ENCODE measurements at places on chromosomes 4 and X.
A peak's percentile ranks its signal among the peaks of the same experiment; 100 is the strongest.

DNA sequence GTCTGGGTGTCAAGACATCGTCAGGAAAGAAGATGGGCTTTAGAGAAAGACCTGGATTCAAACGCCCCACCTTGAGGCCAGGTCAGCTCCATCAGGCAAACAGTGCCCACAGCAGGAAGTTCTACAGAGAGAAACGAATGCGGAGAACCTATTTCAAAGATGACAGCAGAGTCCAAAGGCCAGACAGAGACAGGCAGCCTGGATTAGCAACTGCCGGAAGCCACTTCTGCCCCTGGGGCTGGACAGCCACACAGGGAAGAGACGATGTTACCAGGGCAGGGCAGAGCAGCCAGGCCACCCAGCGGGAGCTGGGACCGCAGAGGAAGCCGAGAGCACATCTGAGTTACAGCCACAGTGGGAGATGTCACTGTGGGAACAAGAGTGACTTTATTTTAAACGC is 1.2 kb downstream of the C4orf50 start:
- no peaks in the 10 kb centered on the region for H3K27me3 ChIP-seq
- H3K27ac ChIP-seq: no peak overlapping the region
- H3K4me3 ChIP-seq: no peak overlapping the region
- H3K4me1 ChIP-seq: no peaks in the 10 kb centered on the region
- no peaks in the 10 kb centered on the region for H3K36me3 ChIP-seq

- H3K4me1 ChIP-seq: peaks cover 5% of the 10 kb centered on the region
- no peak overlapping the region for H3K4me3 ChIP-seq
- DNase-seq: no peak
These were observed 20.2 kb downstream of the FAT4 start for GRCh38 chr4:125334926-125335325.

DNA sequence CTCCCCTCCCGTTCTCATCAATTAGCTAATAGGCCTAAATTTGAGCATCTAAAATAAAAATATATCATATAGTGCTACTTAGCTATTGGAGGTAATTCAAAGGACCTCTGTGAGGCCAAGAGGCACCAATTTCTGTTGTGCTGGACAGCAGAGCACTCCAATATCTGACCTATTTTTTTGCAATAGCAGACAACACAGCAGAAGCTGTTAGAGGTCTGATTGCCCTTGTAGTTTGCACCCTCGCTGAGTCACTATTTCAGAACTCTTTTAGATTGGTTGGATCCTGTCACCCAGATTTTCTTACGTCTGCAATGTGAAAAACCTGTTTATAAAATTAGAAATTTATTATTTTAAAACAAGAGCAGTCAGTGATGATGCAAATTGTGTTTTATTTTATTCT is 184.1 kb downstream of the CEP135 start:
- H3K36me3 ChIP-seq: no peaks in the 10 kb centered on the region
- H3K4me1 ChIP-seq: no peaks in the 10 kb centered on the region
- H3K27me3 ChIP-seq: no peaks in the 10 kb centered on the region
- H3K4me3 ChIP-seq: no peak overlapping the region

DNA sequence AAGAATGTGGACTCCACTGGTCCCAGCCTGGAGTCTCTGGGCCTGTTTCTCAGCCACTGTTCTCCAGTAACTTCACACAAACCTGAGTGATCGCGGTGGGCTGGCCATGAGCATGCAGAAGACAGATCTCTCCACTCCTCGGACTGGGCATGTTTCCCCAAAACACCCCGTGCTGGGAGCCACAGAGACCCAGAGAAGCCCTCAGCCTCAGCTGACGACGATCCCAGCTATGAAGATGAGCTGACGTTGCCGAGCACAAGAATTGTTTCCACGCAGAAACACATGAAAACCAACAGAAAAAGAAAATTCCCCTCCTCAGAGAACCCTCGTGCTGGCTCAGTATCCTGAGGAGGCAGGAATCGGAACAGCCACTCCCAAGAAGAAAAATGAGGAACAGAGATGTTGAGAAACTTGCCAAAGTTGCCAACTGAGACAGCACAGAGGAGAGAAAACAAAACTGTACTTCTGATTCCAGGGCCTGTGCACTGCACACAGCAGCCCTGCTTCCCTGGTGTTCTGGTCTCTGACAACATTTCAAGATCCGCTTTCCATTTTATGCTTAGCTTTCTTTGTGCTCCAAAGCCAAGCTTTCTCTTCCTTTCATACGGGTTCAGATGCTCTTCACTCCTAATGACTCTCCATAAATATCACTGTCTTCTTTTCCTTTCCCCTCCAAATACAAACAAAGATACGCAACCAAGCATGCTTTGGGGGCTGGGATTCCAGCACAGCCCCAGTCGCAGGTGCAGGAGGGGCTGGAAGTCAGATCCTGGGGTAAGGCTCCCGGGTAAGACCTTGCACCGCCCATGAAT is 81.4 kb downstream of the IRF2 start:
- DNase-seq: no peak
- H3K4me3 ChIP-seq: no peak overlapping the region
- H3K4me1 ChIP-seq: no peaks in the 10 kb centered on the region
- H3K27me3 ChIP-seq: no peaks in the 10 kb centered on the region

DNA sequence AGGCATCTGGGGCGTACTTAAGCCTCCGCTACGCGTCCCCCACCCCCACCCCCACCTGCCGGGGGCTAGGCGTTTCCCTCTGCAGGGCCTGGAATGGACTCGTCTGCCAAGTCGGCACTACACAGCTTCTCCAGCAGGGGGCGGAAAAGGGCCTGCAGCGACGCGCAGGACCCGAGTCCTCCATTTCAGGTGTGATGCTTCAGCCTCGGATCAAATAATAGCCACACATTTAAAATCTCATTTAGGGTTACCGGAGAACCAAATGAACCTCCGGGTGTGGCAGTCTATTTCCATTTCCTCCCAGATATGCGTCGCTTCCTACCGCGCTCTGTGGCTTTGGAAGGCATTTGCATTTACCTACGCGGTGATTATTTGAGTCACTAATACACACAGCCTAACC is 2.9 kb downstream of the PAK3 start:
- DNase-seq: peak; percentile 41
- no peaks in the 10 kb centered on the region for H3K36me3 ChIP-seq
- H3K27me3 ChIP-seq: peaks cover 4% of the 10 kb centered on the region
- H3K4me1 ChIP-seq: peaks cover 10% of the 10 kb centered on the region
- H3K27ac ChIP-seq: no peak overlapping the region

GRCh38 chr4:38396091-38396490 is 267.9 kb upstream of the KLF3 start:
- no peak overlapping the region for H3K4me3 ChIP-seq
- no peak for DNase-seq
- no peaks in the 10 kb centered on the region for H3K27me3 ChIP-seq
- no peak overlapping the region for H3K27ac ChIP-seq
- no peaks in the 10 kb centered on the region for H3K36me3 ChIP-seq

GRCh38 chrX:45696736-45697135 is 496.1 kb upstream of the DIPK2B start:
- no peaks in the 10 kb centered on the region for H3K36me3 ChIP-seq
- no peak for DNase-seq
- H3K4me3 ChIP-seq: no peak overlapping the region

- no peak for DNase-seq
- H3K27ac ChIP-seq: no peak overlapping the region
- H3K36me3 ChIP-seq: no peaks in the 10 kb centered on the region
- H3K4me3 ChIP-seq: no peak overlapping the region
- H3K27me3 ChIP-seq: no peaks in the 10 kb centered on the region
- H3K4me1 ChIP-seq: no peaks in the 10 kb centered on the region
These were observed 10.1 kb downstream of the SHOX start for GRCh38 chrX:640641-641040.

GRCh38 chrX:65925005-65925404 is 114.9 kb downstream of the VSIG4 start:
- H3K4me3 ChIP-seq: no peak overlapping the region
- no peaks in the 10 kb centered on the region for H3K27me3 ChIP-seq
- H3K36me3 ChIP-seq: no peaks in the 10 kb centered on the region
- H3K27ac ChIP-seq: no peak overlapping the region
- H3K4me1 ChIP-seq: no peaks in the 10 kb centered on the region

GRCh38 chr4:87330761-87331160 is 8.1 kb upstream of the HSD17B13 start:
- DNase-seq: no peak
- no peaks in the 10 kb centered on the region for H3K27me3 ChIP-seq
- H3K36me3 ChIP-seq: no peaks in the 10 kb centered on the region

DNA sequence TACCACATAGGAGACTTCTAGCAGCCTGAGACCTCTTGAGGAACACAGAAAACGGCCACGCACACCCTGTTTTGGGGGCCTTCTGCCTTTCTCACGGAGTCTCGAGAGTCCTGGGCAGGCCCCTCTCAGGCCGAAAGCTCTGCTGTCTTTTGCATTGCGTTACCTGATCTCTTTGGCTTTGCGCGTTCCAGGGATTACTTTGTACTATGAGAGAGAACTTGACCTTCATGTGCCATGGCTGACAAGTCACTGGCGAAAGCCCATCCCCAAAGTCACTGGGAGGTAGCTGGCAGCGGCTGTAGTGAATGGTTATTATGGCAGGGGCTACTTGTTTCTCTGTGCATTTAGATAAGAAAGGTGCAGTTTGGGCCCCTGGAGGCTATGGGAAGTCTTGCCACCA is 8.0 kb upstream of the NAT8L start:
- H3K27ac ChIP-seq: no peak overlapping the region
- DNase-seq: no peak
- no peaks in the 10 kb centered on the region for H3K36me3 ChIP-seq
- H3K4me3 ChIP-seq: no peak overlapping the region

GRCh38 chr4:15558561-15558960 is 88.9 kb downstream of the CC2D2A start:
- H3K4me1 ChIP-seq: no peaks in the 10 kb centered on the region
- no peaks in the 10 kb centered on the region for H3K27me3 ChIP-seq
- no peak overlapping the region for H3K4me3 ChIP-seq

DNA sequence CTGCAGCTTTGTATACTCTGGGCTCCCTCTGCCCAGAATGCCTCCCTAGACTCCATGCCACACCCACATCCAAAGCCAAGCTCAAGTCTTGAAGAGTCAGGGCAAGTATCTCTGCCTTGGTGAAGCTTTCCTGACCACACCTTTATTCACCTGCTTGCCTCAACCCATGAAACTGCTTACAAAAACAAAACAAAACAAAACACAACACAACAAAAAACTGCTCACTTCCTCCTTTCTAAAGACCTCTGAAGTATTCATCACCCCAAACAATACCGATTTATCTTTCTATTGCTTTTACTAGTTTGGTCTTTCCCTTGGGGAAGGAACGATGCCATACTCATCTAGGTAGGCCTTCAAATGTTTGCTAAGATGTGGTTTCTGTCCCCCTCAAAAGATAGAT is 45.0 kb downstream of the TMEM165 start:
- H3K4me3 ChIP-seq: no peak overlapping the region
- no peak overlapping the region for H3K27ac ChIP-seq
- no peaks in the 10 kb centered on the region for H3K27me3 ChIP-seq
- H3K36me3 ChIP-seq: peaks cover 15% of the 10 kb centered on the region
- no peak for DNase-seq

- H3K36me3 ChIP-seq: no peaks in the 10 kb centered on the region
- no peaks in the 10 kb centered on the region for H3K27me3 ChIP-seq
- no peak overlapping the region for H3K27ac ChIP-seq
- H3K4me3 ChIP-seq: no peak overlapping the region
These were observed 646.1 kb upstream of the FRG1 start for GRCh38 chr4:189294574-189294973.

- no peak overlapping the region for H3K27ac ChIP-seq
- H3K36me3 ChIP-seq: no peaks in the 10 kb centered on the region
- H3K27me3 ChIP-seq: 0 out of 2 replicates have a peak, but pooled peaks cover 2% of the 10 kb centered on the region
- no peaks in the 10 kb centered on the region for H3K4me1 ChIP-seq
- no peak for DNase-seq
These were observed 618 bp downstream of the BEND4 start for GRCh38 chr4:42151568-42152506.

- no peak for DNase-seq
- H3K27ac ChIP-seq: no peak overlapping the region
- no peaks in the 10 kb centered on the region for H3K27me3 ChIP-seq
- H3K36me3 ChIP-seq: no peaks in the 10 kb centered on the region
These were observed 560.4 kb downstream of the GRXCR1 start for GRCh38 chr4:43452948-43453347.

DNA sequence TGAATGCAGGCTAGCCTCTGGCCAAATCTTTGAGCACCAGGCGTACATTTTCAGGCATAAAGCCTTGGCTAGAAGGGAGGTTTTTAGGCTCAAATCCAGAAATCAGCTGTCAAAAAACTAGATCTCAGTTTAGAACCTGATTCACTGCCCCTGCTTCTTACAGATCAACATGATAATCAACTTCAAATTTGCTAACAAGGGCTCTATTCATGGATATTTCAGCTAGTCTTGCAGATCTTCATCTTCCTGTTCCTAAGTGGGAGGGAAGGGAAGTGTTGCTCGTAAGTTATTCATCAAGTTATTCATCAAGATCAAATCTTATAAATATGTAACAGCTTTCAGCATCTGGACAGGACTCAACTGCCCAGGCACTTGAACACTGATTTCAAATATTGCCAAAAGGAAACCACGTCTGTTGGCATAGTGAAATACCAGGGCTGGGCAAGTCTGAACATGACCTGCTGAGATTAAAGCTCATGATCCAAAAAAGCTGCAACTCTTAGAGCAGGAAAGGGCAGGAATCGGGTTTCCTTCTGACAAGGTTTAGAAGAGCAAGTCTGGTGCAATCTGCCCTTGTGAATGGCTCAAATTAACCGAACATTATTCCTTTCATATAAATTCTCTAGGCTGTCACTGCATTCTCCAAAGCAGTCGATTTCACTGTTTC is 200.3 kb downstream of the PDGFC start:
- no peak for DNase-seq
- H3K4me1 ChIP-seq: peaks cover 10% of the 10 kb centered on the region
- peak overlapping the region; percentile 66 for H3K27ac ChIP-seq
- H3K27me3 ChIP-seq: no peaks in the 10 kb centered on the region
- H3K4me3 ChIP-seq: no peak overlapping the region

GRCh38 chr4:46329118-46329976 is 60.6 kb downstream of the GABRA2 start:
- no peaks in the 10 kb centered on the region for H3K4me1 ChIP-seq
- H3K27me3 ChIP-seq: no peaks in the 10 kb centered on the region
- no peak overlapping the region for H3K27ac ChIP-seq
- DNase-seq: peak; percentile 39
- no peak overlapping the region for H3K4me3 ChIP-seq

DNA sequence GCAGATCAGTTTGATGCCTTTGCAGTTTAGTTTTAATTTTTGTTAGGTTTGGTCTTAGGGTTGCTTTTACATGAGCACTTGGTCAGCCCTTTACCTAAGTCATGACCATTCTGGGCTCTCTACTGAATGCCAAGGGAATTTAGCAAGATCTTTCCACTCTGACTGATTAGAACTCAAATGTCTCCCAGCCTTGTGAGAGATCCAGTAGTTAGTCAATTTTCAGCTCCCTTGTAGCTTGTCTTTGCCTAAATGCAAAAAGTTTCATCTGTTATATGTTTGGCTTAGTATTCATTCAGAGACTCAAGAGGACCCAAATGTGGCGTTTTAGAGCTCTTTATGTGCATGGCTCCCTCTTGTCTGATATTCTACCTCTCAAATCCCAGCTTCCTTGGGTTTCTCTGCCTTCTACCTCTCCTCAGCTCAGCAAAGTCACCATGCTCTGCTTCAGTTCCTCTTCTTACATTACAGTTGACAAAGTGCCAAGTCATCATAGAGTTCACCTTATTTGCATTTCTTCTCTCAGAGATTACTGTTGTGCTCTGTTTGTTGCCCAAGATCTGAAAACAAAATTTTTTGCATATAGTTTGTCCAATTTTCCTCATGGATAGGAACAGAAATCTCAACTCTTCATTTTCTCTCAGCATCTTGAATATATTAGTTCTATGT is 17.5 kb upstream of the JAKMIP1 start:
- no peak overlapping the region for H3K4me3 ChIP-seq
- no peaks in the 10 kb centered on the region for H3K36me3 ChIP-seq
- no peaks in the 10 kb centered on the region for H3K4me1 ChIP-seq
- peaks cover 20% of the 10 kb centered on the region for H3K27me3 ChIP-seq
- H3K27ac ChIP-seq: no peak overlapping the region
